ENCODE measurements at places on chromosomes 2 and 18. TPM values are rescaled to one million over a fixed set of nuclear protein-coding genes. Genes with fewer than 3 reads are reported as not detected.

Gene MTX2
- polyA plus RNA-seq = 21.7 TPM

Gene TNS1
- polyA plus RNA-seq = not detected

Gene SELENOI
- 2.6 TPM for polyA plus RNA-seq

Gene GALR1
- not detected for polyA plus RNA-seq

Gene LINC00305
- not detected for polyA plus RNA-seq

Gene ARHGEF4
- 0.24 TPM for polyA plus RNA-seq

Gene REG3A
- polyA plus RNA-seq = not detected

Gene GPR35
- polyA plus RNA-seq = not detected

Gene CFAP65
- polyA plus RNA-seq = not detected
